GM10248 (cell line): ENCODE measurements at places on chromosomes 2 and 18.

DNA sequence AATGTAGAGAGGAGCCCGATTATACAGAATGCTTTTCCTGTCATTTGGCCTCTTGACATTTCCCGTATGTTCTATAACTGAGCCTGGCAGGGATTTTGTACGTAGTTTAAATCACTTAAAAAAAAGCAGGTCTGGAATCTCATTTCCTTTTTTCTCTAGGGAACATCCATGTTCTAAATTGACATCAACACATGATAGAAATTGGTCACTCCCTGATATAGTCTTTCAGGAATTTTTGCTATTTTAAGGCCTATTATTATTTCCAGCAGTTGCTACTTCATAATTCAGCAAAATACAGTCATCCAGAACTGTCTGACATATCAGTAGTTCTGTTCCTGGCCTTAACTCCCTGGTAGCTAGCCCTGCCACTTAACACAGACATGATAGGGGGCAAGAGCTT, 565.7 kb upstream of the ZEB2 start:
- no peak for DNase-seq

- DNase-seq = no peak
These were observed 197.4 kb downstream of the SH3BP4 start for GRCh38 chr2:235149240-235149659.

DNA sequence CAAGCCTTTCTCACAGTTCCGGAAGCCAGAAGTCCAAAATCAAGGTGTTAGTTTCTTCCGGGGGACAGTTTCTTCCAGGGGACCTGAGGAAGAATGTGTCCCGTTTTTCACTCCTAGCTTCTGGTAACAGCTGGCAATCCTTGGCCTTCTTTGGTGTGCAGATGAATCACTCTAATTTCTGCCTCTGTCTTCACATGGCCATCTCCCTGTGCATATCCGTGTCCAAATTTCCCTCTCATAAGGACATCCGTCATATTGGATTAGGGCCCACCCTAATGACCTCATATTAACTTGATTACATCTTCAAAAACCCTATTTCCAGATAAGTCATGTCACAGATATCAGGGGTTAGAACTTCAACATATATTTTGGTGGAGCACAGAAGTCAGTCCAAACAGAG, 141.4 kb downstream of the ZEB2 start:
- DNase-seq = no peak

- no peak for DNase-seq
These were observed 9.7 kb downstream of the RHBDD1 start for GRCh38 chr2:226845386-226846116.

DNA sequence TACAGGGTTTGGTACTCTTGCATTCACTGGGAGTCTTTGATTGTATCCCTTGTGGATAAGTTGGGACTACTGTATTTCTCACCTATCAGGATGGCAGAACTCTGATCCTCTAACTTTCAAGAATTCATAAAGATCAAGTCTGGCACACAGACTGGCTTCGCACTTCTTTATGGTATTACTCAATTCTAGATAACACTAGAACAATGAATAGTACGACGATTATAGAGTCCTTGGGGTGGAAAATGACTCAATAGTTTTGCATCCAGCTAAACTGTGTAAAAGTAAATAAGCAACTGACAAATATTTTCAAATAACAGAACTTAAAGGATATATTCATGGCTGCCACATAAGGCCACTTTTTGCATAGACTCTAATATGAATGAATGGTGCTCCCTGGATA, 103.4 kb upstream of the MEX3C start:
- no peak for DNase-seq

DNA sequence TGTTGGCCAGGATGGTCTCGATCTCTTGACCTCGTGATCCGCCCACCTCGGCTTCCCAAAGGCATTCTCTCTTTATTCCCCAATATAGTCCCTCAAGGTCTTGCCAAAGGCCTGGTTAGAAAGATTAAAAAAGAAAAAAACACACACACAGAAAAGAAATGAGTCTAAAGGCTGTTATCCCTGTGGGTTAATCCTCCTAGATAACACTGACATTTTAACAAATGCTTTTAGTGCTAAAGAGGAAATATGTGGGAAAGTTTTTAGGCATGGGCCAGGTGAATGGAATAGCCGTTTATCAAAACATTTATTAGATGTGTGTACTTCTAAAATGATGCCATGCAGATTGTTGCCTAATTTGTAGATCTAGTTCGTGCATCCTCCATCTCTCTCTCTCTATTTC, 261.6 kb upstream of the FN1 start:
- DNase-seq = no peak

GRCh38 chr18:6997808-6998207, 119.8 kb downstream of the LAMA1 start:
- DNase-seq = no peak

DNA sequence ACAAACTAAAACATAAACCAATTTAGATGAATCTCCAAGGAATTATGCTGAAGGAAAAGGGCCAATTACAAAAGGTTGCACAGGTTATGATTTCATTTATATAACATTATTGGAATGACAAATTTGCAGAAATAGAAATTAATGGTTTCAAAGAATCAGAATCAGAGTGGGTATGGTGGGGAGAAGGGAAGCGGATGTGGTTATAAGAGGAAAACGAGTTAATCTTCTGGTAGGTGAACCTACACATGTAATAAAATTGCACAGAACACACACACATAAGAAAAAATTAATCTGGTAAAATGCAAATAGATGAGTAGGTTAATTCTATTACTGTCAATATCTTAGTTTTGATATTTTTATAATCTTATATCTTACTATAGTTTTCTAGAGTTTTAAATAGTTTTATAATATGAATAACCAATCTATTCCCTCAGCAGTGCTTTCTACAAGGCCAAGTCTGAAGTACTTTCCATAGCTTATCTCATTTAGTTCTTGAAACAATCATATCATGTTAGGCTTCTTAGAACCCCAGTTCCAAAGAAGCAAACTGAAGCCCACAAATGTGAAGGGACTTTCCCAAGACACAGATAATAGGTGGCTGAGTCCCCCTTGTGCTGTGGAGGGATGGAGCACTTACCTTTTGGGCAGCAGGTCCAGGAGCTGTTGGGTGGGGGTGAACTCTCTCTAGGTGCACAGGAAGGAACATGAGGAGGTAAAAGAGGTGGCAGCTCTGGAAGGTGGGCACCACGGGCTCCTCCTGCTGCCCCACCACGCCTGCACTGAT, 31.5 kb downstream of the ZNF519 start:
- no peak for DNase-seq

DNA sequence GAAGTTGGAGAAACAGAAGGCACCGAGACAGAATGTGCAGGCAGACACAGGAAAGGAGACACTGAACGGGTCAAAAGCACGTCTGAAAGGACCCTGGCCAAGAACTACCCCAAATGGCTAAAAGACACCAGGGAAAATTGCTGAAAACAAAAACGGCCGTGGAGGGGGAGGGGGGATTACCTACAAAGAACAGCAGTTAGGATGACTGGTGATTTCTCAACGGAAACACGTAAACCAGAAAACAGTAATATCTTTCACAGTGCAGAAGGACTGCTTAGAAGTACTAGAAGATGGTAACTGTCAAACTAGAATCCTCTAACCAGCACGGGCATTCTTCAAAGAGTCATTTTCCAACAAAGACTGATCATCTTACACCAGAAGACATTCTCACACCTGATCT, 142.6 kb downstream of the HDAC4 start:
- no peak for DNase-seq

DNA sequence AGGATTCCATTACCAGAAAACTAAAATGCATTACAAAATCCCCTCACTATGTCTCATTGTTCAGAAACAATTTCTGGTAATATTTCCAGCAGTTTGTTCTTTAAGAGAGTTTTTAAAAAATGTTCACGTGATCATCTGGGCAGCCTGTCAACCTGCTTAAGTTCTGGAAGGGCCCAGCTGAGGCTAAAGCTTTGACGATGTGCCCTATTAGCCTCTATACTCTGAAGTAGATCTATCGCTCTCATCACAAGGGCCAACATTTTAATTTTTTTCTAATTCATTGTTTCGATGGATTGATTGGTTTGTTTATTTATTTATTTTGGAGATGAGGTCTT, 205.8 kb downstream of the PRKCE start:
- DNase-seq = no peak

- DNase-seq = no peak
These were observed 325.3 kb upstream of the MYT1L start for GRCh38 chr2:2656115-2657011.

GRCh38 chr2:240840435-240841060, 20.5 kb upstream of the KIF1A start:
- peak; percentile 62 for DNase-seq

DNA sequence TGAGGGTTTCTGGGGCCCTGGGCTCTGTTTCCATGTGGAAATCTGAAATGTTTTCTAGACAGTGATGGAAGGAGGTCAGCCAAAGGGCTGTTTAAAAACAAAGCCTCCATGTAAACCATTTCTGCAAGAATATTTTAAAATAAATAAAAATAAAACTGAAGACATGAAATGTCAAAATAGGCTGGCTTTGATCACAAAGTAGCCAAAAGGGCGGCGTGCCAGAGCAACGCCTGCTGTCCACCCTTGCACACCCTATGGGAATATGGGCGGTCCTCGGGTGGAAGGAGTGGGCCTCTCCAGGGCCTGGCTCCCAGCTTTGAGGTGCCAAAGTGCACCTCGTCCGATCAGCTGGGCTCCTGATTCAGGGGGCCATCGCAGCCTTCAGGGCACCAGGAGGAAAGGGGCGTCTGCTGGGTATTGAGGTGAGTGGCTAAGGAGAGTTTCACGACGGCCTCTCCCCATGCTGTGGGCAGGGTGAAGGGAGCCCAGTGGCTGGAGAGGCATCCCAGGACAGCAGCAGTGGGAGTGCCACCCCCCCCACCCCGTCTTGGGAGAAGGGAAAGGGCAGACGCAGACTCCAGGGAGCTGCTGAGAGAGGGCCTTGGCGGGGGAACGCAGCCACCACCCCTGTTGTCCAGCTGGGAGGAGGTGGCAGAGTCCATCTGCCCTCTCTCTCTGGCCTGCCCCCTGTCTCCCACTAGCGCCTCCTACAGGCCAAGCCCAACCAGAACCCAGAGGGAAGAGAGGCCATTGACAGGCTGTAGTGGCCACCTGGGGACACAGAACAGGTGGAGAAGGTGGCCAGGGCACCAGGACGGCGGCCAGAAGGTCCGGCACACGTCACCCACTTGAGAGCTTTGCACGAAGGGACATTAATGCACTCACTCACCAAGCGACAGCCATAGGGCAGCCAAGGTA, 5.7 kb upstream of the ERFE start:
- DNase-seq = no peak

DNA sequence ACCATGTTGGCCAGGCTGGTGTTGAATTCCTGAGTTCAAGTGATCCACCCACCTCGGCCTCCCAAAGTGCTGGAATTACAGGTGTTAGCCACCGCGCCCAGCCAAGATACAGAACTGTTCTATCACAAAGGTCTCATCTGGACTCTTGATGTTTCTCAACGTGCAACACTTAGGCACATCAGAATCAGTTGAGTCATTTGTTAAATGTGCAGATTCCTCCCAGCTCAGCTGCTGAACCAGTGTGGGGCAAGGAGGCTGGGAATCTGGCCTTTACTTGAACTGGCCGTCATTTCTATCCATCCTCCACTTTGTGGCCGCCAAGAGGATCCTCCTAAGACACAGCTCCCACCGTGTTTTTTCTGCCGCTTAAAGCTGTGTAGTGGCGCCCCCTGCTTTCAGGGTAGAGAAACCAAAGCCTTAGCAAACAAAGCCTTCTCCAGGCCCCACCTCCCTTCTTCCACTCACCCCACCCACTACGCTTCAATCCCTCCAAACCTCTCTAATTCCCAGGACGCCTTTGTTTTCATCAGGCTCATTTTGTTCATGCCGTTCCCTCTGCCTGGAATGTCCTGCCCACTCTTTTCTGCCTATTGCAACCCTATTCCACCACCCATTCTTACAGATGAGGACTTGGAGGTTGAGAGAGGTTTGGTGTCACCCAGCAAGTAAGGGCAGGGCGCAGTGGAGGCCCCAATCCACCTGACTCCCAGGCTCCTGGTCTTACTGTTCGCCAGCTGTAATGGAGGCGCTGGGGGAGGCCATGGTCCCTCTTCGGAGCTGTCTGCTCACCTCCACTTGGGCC, 776 bp upstream of the SPEG start:
- DNase-seq = no peak

DNA sequence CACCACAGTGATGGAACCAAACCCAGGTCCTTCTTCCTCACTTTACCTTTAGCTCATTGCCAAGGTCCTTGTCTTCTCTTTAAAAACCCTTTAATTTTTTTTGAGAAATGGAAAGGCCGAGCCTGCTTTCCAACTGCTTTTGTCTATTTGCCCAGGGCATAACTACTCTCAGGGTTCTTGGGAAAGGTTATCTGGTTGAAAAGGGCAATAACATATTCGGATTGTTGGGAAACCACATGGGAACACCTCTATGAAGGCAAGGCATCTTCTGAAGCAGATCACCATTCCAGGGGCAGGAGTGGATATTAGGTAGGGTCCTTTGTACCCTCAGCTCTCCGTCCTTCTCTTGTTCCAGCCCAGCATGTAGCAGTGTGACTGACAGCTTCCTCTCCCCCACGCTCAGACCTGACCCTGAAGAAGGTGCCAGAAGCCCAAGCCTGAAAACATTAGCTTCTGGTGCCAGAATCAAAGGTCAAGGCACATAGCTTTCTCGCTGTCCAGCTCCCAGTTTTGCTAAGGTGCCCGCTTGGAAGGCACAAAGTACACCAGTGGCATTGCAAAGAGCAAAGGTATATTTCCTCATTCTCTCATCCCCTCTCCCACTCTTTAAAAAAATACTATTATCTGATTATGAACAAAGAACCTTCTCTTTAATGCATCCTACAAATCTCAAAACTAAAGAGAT, 123.2 kb upstream of the LINC00305 start:
- DNase-seq = no peak

DNA sequence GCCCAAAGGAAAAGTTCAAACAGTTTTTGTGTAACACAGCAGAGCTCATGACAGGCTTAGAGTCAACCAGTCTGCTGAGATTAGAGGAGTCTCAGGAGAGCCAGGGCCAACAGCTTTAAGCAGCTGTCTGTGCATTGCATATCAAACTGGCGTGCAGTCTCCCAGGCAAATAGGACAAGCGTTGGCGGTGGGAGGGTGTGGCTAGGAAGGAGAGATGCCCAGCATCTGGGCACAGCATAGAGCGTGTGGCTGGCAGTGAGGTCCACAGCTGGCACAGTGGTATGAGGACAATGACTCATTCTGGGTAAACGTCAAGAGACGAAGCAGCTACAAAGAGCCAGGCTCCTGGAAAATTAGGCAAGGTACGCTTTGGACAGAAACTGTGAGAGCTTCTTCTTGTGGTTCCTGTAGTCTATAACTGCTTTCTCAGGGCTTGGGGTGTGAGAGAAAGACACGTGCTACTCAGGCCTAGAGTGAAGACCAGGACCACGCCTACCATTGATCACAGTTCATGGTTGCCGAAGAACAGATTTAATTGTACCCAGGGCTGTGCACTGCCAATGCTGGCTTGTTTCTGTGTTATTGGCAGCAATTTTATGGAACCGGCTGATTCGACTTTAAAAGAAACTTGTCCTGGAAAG, 14.8 kb downstream of the ZAP70 start:
- no peak for DNase-seq

GRCh38 chr18:49878567-49879270, 65.4 kb upstream of the ACAA2 start:
- no peak for DNase-seq
